Skeletal muscle cell (primary cell): ENCODE measurements at places on chromosomes 11 and 22.
A peak's percentile ranks its signal among the peaks of the same experiment; 100 is the strongest.

DNA sequence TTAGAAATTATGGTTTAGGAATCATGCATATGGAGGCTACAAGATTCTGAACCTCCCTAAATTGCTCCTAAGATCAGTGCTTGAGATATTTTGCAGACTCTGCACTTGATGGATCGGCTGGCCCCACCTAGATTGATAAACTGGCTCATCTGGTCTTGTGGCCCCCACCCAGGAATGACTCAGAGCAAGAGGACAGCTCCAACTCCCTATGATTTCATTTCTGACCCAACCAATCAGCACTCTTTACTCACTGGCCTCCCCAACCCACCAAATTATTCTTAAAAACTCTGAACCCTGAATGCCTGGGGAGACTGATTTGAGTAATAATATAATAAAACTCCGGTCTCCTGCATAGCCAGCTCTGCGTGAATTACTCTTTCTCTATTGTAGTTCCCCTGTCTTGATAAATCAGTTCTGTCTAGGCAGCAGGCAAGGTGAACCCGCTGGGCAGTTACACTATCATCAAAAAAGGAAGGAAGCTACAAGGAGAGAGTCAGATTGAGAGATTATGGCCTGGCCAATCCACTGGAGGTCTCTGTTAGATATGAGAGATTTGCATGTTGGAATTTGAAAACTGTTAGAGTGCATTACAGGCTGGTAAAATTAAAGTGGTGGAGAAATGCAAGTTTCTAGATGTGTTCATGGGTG lies 245.8 kb downstream of the CSNK2A3 start:
- no peak for DNase-seq

GRCh38 chr11:107898270-107898669 lies 30.0 kb upstream of the RAB39A start:
- DNase-seq, result peak; percentile 19

GRCh38 chr11:32430568-32431381 lies 4.6 kb downstream of the WT1 start:
- no peak for DNase-seq

GRCh38 chr11:44176546-44177213 lies 81.2 kb downstream of the EXT2 start:
- DNase-seq, result no peak

GRCh38 chr11:63831326-63831725 lies 7.6 kb upstream of the MARK2 start:
- no peak for DNase-seq

DNA sequence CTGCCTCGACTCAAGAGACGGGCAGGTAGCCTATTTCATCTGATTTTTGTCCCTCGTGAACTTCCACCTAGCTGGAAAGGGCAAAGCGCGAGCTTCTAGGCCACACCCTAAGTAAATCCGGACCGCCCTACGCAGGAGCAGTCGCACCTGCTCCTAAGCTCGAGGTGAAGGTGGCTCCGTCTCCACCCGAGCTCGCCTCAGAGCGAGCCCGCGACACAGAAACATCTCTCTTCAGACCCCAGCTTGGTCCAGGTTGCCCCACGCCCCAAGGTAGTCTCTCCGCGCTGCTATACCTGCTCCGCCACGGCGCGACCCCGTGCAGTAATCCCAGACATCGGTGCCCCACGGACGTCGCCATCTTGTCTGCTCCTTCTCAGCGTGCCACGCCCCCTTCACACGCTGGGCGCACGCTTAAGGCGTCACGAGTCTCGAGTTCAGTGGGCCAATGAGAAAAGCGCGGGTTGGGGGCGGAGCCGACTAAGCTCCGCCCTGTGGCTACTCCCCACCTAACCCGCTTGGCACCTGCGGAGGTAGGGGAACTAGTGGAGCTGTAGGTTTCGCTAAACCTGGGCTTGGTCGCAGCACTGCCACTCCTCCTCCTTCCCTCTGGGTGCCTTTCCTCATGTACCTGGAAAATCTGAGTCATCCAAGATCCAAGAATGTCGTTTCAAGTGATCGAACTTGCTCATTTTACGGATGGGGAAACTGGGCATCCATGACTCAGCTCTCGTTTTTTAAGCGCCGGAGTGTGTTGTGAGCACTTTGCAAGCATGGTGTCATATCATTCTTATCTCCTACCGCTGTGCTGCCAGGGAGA lies at the start of gene PISD:
PISD (minus strand) TSS at position 365 of the 817 bp plus-strand sequence; CDS start at position 358, 7 bp downstream.
- peak; percentile 67 for DNase-seq

DNA sequence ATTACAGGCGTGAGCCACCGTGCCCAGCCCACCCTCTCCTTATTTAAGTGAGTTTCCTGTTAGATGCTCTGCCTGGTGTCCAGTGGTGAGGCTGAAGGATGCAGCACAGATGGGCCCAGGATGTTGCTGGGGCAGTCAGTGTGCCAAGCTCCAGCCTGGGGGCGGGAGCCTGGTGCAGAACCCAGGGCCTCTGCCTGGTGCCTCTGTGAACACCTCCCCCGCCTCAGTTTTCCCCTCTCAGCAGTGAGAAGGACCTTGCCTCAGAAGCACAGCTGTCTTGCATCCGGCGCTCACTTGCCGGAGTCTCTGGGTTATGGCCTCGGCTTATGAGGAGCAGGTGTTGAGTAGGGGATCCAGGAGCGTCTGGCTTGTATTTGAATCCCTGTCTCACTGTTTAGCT lies 116.2 kb downstream of the KIAA1671 start:
- no peak for DNase-seq

- peak; percentile 16 for DNase-seq
These were observed 16.9 kb upstream of the SPTY2D1 start for GRCh38 chr11:18650859-18651557.

GRCh38 chr11:45285930-45286632 lies at the start of gene SYT13:
Gene SYT13 (minus strand): TSS chr11:45286341. CDS start chr11:45286207, 134 bp downstream.
- DNase-seq, result no peak

GRCh38 chr11:117039900-117040299 lies 58.3 kb downstream of the SIK3 start:
- DNase-seq, result no peak

- no peak for DNase-seq
These were observed 11.8 kb downstream of the PRDM11 start for GRCh38 chr11:45158210-45158731.

- peak; percentile 77 for DNase-seq
These were observed 16.0 kb downstream of the SLC43A1 start for GRCh38 chr11:57499413-57499982.

DNA sequence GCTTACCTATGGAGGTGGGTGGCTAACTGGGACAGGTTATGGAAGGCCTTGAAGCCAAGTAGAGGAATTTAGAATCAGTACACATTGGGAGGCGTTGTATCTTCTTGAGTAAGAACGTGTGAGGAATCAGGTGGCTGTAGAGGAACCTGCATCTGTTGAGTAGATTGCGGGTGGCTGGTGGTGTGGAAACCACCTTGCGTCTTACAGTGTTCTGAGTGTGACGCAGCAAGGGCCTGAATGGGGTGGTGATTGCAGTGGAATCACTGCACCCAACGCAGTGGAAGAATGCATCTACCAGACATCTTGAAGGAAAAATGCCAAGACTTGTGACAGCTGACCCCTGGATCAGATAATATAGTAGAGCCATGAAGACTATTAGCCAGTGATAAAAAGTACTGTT lies 110.8 kb upstream of the NNMT start:
- DNase-seq, result no peak

DNA sequence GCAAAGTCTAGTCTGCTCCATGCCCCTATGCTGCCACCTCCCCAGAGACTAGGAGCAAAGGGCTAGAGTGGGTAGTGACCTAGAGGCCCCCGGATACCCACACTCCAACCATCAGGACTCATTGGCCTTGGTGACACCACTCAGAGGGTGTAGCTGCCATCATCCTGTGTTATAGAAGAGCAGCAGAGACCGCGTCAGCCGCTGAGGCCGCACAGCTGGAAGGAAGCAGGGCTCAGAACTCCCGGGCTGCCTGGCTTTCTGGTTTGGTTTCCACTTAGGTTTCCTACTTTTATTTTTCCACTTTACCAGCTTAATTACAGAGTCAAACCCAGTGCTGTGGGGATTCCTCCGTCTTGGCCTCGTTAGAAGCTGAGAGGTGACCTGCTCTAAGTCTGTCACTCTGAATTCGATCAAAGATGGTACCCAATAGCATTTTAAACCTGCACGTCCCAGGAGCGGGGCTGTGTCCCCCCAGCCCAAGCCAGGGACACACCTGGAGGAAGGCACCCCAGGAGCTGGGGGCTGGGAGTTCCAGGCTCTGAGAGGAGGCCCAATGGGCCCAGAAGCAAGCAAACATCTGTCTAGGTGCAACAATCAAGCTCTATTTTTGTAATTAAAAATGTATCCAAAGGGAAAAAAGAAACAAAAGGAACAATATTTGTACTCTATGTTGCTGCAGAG lies 2.1 kb upstream of the CDKN1C start:
- no peak for DNase-seq

GRCh38 chr11:1289211-1289935 lies 20.1 kb downstream of the TOLLIP start:
- no peak for DNase-seq

DNA sequence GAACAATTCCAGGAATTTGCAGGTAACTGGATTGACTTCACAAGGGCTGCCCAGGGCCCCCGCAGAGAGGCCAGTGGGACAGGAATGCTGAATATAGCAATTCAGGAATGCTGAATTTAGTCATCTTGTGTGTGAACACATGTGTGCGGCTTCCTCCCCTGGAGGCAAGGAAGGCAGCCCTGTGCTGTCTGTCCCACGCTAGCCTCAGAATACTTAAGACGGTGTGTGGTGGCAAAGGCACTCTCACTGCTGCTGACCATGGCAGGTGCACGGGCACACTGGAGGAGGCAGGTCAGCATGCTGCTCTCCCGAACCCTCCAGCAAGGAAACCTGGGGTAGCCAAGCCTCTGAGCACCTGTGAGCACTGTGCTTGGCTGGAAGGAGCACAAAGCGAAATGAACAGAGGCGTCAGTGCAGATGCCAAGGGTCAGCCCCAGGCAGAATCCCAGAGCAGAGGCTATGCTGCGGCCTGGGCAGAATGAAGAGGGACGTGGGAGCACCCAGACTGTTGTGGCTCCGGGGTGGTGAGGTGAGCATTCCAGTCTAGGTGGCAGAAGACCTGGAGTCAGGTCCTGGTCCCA lies 2.7 kb downstream of the GNAZ start:
- DNase-seq, result no peak

DNA sequence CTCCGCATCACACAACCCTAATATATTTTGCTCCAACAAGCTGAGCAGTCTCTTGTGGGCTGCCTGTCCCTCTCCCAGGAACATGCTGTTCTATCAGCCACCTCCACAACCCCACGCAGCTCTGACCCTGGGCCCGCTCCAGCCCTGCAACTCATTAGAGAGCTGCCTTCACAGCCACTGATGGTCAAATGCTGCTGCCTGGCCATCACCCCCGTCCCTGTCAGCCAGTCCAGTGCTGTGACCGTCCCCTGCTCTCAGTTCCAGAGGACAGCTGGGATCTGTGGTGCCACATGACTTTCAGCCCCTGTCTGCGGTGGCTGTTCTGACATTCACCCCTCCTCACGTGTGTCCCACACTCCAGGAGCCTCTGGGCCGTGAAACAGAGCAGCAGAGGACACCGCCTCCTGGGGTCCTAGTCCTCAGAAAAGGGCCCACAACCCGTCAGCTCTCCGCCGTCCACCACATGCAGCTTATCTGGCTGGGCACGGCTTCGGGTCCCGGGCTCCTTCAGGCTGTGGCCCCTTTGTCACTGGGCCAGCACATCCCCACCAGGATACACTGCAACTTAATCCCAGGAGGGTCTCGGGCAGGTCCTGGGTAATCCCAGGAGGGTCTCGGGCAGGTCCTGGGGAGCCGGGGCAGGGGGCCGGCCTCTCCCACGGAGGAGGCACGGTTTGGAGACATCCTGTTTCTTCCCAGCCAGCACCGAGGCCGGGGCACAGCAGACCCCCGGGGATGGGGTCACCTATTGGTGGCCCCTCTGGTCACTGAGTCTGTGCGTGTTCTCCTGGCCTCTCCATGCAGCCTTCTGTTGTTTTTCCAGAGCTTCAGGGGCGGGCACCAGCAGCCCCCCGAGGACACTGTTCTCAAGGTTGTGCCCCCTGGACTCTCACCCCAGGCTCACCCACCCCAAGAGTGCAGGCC lies 15.1 kb downstream of the CRELD2 start:
- DNase-seq, result no peak

- no peak for DNase-seq
These were observed 34.6 kb downstream of the PRDM10 start for GRCh38 chr11:129967996-129968395.

DNA sequence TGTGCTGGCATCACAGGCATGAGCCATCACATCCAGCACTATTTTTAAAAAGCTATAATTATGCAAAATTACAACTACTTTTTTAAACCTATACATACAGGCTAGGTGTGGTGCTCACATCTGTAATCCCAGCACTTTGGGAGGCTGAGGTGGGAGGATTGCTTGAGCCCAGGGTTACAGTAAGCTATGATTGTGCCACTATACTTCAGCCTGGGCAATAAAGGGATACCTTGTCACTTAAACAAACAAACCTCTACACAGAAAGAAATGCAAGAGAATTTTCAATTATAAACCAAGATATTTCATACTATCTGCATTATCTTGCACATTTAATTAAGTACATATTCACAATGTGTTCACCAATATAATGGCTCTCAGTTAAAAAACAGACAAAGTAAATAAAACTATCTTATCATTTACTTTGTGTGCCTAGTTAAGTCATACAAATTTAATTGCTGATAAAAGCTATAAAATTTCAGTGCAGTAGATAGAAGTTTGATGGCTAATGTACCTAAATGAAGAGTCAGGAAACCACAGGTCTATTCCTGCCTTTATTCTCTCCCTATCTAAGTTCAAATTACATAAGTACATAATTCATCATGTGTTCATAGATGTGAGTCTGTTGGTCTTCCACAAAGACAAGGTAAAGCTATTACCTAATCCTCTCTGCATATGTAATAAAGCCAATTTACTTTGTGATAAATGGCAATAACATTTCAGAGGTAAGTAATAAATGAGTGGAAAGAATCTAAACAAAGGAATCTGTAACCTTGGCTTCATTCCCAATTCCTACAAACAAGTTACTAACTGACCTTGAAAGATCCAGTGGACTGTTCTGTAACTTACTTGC lies 9.0 kb upstream of the RDX start:
- DNase-seq, result no peak

GRCh38 chr22:37747715-37748100 lies 50.9 kb downstream of the TRIOBP start:
- no peak for DNase-seq

GRCh38 chr22:23831261-23831660 lies 7.5 kb downstream of the DERL3 start:
- DNase-seq, result no peak

GRCh38 chr11:126332221-126332711 lies 23.2 kb upstream of the ST3GAL4 start:
- peak; percentile 78 for DNase-seq

- no peak for DNase-seq
These were observed 143.3 kb upstream of the TBCEL start for GRCh38 chr11:120880498-120881175.

GRCh38 chr22:44260216-44261035 lies 52.3 kb downstream of the SHISAL1 start:
- DNase-seq, result no peak

GRCh38 chr11:68509066-68509465 lies 48.5 kb downstream of the PPP6R3 start:
- no peak for DNase-seq

DNA sequence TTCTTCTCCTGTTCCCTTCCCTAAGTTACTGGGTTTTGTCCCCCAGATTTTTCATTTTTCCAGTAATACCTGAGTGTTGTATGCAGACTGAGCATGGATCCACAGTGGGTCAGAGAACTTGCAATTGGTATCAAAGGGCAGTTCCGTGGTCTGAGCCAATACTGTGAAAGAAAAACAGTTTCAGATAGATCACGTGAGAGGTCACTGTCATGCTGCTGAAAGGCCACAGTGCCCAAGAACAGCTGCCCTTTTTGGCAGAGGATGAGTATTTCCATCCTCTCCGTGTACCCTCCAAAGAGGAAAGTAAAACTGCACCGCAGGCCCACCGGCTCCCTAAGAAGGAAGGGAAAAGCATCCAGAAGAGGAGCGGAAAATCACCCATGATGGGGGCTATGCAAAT lies 73.0 kb upstream of the TBCEL start:
- no peak for DNase-seq
